ENCODE measurements at places on chromosomes 16 and 17.

GRCh38 chr16:58451945-58452401 is 48.0 kb upstream of the NDRG4 start:
- DNase-seq, result no peak

DNA sequence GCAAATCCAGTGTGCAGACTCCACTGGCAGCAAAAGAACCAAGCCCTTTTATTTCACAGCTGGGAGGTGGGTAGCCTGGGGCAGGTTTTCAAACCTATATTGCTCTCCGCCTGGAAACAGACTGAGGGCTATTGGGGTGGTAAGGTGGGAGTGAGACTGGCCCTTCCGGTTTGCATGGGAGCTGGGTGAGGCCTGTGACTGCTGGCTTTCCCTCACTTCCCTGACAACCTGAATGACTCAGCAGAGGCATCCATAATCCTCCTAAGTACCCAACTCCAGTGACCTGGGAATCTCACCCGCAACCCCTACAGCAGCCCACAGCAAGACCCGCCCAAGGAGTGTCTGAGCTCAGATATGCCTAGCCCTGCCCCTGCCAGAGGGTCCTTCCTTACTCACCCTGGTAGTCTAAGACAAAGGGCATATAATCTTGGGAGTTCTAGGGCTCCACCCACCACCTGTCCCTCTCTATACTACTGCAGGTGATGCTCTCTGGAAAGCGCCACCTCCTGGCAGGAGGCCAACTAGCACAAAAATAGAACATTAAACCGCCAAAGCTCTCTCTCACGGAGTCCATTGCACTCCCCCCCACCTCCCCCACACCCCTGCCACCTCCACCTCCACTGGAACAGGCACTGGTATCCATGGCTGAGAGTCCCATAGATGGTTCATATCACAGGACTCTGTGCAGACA is 602.0 kb upstream of the C16orf82 start:
- DNase-seq, result no peak

DNA sequence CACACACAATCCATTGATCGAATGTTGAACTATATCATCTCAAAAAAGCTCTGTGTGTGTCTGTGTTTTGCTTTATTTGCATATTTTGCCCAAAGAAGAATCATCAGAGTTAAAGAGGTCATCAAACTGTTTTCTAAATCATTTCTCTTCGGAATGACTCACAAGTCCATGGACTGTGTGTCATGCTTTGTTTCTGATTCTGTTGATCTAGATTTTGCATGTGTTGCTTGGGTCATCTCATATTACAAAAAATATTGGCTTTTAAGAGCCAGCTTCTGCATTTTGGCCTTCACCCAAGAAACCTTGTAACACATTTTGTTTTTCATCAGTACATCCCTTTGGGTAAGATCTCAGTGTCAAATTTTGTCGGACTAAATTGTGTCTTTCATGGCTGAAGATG is 471.2 kb upstream of the HSBP1 start:
- DNase-seq, result no peak

DNA sequence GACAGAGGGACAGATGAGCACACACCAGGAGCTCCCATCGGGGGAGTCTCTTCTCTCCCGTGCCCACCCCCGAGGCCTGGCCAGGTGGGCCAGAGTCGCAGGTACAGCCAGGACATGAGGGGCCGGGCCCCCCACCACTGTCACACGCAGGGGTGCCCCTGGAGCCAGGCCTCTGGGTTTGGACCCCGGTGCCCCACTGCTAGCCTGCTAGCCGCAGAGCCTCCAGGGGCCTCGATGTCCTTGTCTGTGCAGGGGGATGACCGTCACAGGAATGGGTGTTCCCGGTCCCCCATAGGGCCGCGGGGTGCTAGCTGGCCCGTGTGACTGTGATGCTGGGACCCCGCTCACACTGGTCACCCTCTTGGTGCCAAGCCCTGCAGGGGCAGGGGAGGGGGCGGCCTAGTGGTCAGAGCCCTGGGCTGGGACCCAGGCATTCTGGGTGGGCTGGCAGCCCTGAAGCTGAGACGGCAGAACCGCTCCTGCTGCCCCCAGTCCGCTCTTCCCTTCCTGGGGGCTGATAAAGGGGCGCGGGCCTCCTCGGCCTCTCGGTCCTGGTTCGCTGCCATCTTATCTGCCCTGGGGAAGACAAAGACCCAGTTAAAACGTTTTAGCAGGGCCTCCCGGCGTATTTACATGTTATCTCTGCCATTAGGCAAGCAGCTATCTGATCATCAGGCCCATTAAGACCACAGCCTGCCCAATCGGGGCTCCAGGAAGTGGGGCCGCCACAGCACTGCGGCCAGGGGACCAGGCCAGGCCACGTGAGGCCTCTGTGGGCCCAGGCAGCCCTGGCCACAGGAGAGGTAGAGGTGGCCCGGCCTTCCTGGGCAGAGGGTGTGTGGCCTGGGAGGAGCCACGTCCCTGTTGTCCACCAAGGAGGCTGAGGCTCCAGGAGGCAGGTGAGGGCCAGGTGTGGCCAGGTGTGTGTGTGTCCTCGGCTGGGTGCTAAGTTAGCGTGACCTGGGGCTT is 57.2 kb upstream of the ZC3H18 start:
- DNase-seq, result no peak

- DNase-seq, result no peak
Observed at GRCh38 chr16:51056331-51056730, 94.7 kb downstream of the SALL1 start.

DNA sequence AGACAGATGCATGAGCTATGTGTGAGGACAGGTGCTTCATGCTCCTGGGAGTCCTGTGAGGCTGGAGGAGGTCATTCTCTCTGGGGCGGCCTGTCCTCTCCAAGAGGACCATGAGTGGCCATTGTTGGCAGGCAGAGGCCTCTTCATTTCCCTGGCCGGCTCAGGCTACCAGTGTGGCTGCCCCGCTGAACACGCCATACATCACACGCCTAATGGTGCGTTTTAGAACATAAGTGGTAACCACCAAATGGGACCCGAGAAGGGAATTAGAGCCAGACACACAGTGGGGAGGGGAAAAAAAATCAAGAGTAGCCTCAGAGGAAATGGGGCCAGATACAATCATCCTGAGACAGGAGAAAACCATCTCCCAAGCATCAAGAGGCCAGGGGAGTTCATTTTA is 140.0 kb downstream of the SPACA3 start:
- no peak for DNase-seq

DNA sequence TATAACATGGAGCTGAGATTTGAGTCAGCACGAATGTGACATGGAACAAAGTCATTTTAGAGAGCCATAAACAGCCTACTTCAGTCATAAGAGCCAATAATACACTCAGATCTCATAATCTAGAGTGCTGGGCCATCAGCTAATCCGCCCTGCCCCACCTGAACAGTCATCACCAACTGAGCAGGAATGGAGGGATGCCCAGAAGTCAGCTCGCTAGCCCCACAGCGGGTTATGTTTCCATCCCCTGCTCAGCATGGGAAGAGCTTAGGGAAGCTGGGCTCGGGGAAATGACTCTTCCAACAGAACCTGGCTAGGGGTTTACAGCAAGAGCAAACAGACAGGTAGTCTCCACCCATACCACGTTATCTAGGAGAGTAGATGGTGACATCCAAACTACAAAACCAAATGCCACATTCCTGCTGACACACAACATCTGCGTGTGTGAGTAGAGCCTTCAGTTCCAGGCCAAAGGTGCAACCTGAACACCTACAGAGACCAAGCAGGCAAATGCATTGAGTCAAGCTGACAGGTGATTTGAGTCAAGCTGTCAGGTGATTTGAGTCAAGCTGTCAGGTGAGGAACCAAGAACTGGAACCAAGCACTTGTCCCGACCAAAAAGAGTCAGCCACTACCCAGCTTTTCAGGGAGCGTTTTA is 2.0 kb downstream of the TMEM11 start:
- no peak for DNase-seq

DNA sequence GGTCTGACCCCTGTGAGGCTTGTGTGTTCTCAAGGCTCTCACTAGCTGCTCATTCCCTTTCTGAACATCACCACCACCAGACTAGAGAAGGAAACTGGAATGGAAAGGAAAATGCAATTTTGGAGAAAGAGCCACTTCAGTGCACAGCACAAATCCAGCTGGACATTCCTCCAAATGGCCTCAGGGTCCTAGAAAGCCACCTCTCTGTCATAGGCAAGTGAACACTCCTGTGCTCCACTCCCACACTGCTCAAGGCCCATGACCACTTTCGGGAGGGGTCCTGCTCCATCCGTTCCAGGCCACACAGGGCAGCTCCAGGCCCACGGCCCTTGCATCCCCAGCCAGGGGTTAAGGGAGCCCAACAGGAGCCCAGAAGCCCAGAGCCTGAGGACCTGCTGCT is 2.6 kb downstream of the LRRC75A start:
- DNase-seq, result no peak

- DNase-seq, result no peak
Observed at GRCh38 chr16:80122115-80122514, 418.7 kb upstream of the DYNLRB2 start.

- no peak for DNase-seq
Observed at GRCh38 chr17:59696682-59697277, 10.4 kb downstream of the PTRH2 start.

DNA sequence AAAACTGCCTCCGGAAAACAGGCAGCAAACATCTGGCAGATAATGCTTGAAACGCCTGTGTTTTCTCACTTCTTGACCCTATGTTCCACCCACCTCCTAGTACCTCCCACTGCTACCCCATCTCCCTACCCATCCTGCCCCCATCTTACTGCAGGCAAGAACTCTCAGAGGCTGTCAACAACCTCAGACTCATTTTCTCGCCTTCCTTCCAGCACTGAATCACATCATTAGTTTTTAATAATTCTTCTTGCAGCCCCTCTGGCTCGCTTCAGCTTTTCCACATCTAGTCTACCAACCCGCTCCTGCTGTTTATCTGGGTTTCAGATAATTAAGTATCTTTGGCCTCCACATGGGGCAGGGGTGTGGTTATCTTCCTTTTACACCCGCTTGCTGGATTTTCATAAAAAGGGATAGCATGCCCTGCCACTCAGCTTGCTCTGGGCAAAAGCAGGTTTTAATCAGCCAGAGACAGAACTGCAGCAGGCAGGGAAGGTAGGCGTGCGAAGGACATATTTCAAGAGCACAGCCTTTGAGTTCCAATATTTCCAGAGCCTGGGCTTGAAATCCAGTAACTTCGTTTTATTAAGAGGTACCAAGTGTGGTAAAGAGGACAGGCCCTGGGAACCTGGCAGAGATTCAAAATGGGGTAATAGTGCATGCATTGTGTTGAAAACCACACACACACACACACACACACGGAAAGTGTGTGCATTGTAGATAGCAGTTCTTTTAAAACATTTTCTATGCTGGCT is 87.5 kb downstream of the BMERB1 start:
- DNase-seq, result no peak

DNA sequence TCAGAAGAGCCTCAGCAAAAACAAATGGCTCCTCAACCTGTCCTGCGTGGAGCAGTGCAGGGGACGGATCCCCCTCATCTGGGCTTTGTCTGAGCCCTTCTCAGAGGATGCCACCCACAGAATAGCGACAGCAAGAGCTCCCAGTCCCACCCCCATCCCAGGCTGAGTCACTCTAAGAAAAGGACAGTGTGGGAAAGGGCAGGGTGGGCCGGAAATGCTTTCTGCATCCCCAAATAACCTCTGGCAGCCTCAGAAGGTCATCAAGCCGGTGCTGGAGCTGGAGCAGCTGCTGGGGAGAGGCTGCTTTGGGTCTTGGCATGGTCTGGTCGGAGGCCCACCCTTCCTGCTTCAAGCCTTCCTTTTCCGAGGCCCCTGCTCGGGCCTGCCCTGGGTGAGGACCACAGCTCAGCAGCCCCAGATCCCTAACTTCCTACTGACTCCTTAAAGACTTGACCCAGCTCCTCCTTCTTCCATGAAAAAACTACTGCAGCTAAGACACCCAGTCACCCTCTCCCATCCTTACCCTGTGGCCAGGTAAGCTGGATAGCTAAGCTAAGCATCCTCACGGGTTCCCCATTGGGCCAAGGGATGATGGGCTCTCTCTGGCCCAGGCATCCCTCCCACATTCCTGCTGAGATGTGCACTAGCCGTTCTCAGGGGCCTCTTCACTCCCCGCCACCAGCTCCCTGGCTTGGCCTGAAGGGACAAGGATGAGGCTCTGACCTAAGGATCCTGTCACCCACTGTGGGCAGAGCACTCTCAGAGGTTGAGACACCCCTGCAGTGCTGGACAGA is 8.7 kb downstream of the SLC12A4 start:
- DNase-seq, result no peak

GRCh38 chr17:27259356-27259755 is 34.6 kb upstream of the WSB1 start:
- DNase-seq, result no peak

- DNase-seq, result no peak
Observed at GRCh38 chr17:52041123-52041617, 117.3 kb downstream of the CA10 start.

GRCh38 chr17:73566905-73567782 is 77.1 kb downstream of the SDK2 start:
- no peak for DNase-seq

DNA sequence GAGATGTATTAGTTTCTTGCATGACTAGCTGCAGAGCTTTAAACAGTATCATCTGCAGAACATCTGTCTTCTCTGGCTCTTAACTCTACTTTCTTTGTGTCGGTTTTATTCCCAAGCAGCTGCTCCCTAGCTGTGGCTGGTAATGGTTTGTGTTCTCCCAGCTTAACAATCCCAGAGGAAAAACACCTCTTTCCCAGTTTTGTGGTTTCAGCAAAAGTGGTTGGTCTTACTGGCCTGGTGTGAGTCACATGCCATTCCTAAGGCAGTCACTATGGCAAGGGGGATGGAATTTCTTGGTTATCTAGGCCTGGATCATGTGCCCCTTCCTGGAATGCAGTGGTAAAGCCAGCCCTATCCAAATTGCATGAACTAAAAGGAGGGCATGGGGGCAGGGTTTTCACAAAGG is 27.5 kb downstream of the OMG start:
- no peak for DNase-seq

GRCh38 chr17:56978441-56979090 is 635 bp downstream of the SCPEP1 start:
- DNase-seq, result no peak

GRCh38 chr17:44906763-44907728 is 7.8 kb upstream of the EFTUD2 start:
- DNase-seq, result no peak

GRCh38 chr17:6796887-6797490 is 21.0 kb downstream of the FBXO39 start:
- no peak for DNase-seq

DNA sequence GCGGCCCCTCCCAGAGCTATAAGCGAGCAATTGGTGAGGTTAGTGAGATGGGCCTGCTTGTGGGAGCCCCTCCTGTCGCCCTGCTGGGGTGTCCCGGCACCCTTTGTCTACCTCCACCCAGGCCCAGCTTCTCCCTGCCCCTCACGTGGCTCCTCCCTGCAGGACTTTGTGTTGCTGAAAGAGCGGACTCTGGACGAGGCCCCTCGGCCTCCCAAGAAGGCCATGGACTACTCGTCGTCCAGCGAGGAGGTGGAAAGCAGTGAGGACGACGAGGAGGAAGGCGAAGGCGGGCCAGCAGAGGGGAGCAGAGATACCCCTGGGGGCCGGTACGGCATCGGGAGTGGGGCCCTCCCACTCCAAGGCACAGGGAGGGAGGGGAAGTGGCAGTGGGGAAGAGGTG is 6.1 kb upstream of the C17orf107 start:
- no peak for DNase-seq

Data from COR-L47 (cell line).